H9 (cell line): ENCODE measurements at places on chromosomes 6 and 20.

GRCh38 chr6:158044525-158044888, 62.8 kb downstream of the SYNJ2 start:
- H3K27ac ChIP-seq: no peak overlapping the region
- no peaks in the 10 kb centered on the region for H3K27me3 ChIP-seq
- H3K4me3 ChIP-seq: no peak overlapping the region

DNA sequence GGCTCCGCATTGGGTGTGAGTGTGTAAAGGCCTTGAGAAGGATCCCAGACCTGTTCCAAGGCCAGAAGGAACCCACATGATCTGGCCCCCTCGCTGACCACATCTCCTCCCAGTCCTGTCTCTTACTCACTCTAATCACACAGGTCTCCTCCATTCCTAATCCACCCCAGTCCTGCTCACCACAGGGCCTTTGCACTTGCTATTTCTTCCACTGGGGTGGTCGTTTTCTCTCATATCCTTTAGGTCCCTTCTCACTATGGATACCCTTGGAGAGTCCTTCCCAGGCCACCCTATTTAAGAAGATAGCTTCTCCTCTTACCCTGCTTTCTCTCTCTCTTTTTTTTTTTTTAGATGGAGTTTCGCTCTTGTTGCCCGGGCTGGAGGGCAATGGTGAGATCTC, 65.7 kb downstream of the CD40 start:
- H3K36me3 ChIP-seq: no peaks in the 10 kb centered on the region
- H3K4me3 ChIP-seq: no peak overlapping the region
- no peaks in the 10 kb centered on the region; the same call in 1 of the 2 replicates for H3K27me3 ChIP-seq
- H3K27ac ChIP-seq: no peak overlapping the region
- DNase-seq: no peak

DNA sequence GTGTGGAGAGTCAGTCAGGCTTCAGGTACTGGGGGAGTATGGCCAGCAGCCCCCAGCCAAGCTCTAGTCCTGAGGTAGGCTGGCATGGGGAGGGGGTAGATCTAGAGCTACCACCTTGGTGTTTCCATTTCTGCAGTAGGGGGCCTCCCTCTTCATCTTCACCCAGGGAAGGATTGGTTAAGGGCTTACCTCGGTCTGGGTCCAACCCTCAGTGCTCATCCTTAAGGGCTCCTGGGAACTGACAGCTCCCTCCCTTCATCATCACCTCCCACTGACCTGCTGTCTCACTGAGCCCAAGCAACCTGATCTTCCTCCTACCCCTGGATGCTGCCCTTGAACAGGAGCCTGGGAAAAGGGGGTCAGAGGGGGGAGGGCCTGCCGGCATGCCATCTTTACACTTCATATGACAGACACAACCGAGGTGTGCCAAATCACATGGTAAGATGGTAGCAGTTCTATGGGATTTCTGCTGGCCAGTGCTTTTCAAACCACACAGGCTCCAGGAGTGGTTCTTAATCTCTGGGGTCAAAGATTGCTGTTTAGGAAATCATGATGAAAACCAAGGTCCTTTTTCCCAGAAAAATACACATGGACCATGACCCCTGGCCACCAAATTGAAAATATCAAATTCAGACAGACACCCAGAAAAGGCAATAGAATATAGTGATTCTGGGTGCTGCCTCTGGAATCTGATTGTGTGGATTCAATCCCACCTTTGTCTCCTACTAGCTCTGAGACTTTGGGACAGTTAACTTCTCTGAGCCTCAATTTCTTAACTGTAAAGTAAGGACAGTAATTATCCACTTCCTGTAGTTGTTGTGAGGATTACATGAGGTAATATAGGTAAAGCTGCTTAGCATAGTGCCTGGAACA, 3.0 kb downstream of the TP53INP2 start:
- H3K36me3 ChIP-seq: no peaks in the 10 kb centered on the region
- peaks cover 15% of the 10 kb centered on the region; the same call in 1 of the 2 replicates for H3K27me3 ChIP-seq
- no peaks in the 10 kb centered on the region for H3K4me1 ChIP-seq
- no peak overlapping the region for H3K27ac ChIP-seq

GRCh38 chr20:24001712-24002405, 13.3 kb upstream of the GGTLC1 start:
- H3K36me3 ChIP-seq: no peaks in the 10 kb centered on the region
- no peaks in the 10 kb centered on the region for H3K27me3 ChIP-seq
- no peak overlapping the region for H3K4me3 ChIP-seq
- no peak overlapping the region for H3K27ac ChIP-seq
- no peaks in the 10 kb centered on the region; the same call in 1 of the 2 replicates for H3K4me1 ChIP-seq
- no peak for DNase-seq

DNA sequence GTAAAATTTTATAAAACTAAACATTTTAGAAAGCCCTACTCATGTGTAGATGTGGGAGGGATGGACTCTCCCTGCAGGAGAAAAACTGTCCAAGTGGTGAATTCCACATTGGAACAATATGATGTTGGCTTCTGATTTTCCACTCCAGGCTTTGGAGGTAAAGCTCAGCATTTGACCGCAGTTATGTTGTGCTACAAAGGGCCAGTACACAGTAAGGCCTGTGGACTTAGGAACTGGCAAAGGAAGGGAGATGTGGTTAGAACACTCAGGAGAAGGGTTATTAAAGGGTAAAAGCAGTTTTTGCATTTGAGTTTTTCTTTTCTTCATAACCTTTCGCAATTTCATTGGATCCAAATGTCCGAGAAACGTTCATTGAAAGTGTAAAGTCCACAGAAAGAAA, 150.3 kb upstream of the SASH1 start:
- no peaks in the 10 kb centered on the region for H3K36me3 ChIP-seq
- no peaks in the 10 kb centered on the region for H3K4me1 ChIP-seq
- no peak for DNase-seq
- no peaks in the 10 kb centered on the region for H3K27me3 ChIP-seq

DNA sequence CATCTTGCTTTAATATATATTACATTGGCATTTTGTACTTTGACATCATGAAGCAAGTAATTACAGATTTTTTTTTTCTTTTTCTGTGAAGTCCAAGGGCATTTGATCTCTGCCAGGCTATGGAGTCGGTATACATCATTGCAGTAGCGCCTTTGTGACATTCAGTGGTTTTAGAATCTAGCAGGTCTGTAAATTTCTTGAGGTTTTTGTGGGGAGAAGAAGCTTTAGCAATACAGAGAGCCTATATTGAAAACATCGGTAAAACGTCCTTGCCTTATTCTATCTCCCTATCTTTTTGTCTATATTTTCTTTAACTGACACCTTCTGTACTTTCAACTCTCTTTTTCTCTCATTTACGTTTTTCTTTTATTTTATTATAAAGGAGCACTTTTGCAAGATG, 47.2 kb downstream of the DUSP22 start:
- peaks cover 12% of the 10 kb centered on the region; the same call in 2 of the 3 replicates for H3K36me3 ChIP-seq
- H3K27me3 ChIP-seq: no peaks in the 10 kb centered on the region
- no peak overlapping the region for H3K4me3 ChIP-seq
- H3K4me1 ChIP-seq: no peaks in the 10 kb centered on the region

- H3K36me3 ChIP-seq: no peaks in the 10 kb centered on the region
- no peak overlapping the region for H3K27ac ChIP-seq
- no peaks in the 10 kb centered on the region; the same call in 1 of the 2 replicates for H3K27me3 ChIP-seq
Observed at GRCh38 chr6:4441981-4442434, 306.6 kb upstream of the ECI2 start.

DNA sequence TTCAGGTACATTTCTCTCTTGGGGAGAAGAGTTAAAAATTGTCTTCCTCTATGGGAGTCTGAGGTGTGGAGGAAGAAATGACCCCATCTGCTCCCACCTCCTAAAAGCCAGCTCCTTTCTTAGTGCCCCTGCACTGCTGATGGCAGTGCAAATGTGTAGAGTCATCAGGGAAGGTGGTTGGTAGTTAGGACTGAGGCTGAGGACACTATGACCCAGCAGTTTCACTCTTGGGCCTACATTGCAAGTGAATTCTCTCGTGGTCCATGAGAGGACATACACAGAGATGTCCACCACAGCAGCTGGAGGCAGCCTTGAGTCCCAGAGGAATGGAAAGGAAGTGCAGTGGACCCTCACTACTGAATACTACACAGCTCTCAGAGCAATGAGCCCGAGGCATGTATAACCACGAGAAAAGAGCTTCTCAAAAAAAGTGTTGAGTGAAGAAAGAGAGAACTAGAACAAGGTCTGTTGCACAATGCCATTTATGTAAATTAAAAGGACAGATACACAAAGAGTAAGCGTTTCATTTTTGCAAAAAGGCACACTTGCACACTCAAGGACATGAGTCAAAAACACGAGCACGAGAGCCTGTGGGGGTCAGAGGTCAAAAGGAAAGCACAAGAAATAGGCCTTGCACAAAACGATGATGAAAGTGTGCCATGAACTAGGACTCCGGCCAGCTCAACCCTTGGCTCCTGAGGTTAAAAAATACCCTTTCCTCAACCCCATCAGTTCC, 308.2 kb upstream of the PRND start:
- no peak for DNase-seq
- H3K4me1 ChIP-seq: no peaks in the 10 kb centered on the region
- H3K27ac ChIP-seq: no peak overlapping the region
- H3K36me3 ChIP-seq: no peaks in the 10 kb centered on the region
- no peak overlapping the region for H3K4me3 ChIP-seq

GRCh38 chr6:105844275-105844883, 241.8 kb upstream of the PRDM1 start:
- no peak overlapping the region for H3K4me3 ChIP-seq
- no peaks in the 10 kb centered on the region for H3K4me1 ChIP-seq
- no peaks in the 10 kb centered on the region for H3K27me3 ChIP-seq
- no peak overlapping the region for H3K27ac ChIP-seq
- DNase-seq: peak; percentile 32
